ENCODE measurements at places on chromosomes 7 and 10.
A peak's percentile ranks its signal among the peaks of the same experiment; 100 is the strongest.

DNA sequence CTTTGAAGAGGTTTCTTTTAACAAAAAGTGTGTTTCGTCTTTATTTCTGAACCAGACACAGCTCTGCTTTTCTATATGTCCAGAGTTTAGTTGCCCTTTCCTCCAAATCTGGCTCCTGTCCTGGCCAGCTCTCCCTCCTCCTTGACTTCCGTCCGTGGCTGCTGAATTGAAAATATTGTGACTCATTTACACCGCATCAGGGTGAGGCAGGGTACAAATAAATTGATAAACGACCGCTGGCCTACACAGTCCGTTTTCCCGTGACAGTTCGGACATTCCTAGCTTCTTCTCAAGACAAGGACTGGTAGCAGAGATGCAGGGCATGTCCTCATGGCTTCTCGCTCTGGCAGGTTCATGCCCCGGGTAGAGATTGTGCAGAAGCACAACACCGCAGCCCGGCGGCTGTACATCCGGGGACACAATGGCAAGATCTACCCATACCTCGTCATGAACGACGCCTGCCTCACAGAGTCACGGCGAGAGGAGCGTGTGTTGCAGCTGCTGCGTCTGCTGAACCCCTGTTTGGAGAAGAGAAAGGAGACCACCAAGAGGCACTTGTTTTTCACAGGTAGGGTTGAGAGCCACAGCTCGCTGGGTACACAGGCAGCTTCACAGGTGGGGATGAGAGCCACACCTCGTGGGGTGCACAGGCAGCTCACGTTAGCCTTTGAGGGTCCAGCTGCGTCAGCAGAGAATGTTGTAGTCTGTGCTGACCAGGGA is 126.6 kb downstream of the TRRAP start:
- no peak for DNase-seq

DNA sequence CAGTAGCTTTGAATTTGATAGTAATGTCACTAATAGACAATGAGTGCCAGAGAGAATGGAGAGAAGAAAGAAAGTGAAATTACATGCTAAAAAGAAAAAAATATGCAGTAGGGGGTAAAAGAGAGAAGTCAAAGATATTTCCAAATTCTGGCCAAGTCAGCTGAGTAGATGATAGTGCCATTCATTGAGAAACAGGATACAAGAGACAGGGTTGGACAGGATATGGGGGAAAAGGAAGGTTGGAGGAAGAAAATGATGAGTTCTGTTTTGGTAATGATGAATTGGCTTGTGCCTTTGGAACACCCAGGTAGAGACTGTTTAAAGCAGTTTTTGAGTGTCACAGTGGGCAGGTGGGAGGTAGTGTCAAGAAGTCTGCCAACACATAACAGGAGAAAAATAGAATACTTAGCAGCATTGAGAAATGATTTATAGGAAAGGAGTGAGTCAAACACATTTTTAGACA is 78.3 kb downstream of the LRRC17 start:
- no peak for DNase-seq

GRCh38 chr7:157394246-157395191 is 57.7 kb downstream of the DNAJB6 start:
- no peak for DNase-seq

DNA sequence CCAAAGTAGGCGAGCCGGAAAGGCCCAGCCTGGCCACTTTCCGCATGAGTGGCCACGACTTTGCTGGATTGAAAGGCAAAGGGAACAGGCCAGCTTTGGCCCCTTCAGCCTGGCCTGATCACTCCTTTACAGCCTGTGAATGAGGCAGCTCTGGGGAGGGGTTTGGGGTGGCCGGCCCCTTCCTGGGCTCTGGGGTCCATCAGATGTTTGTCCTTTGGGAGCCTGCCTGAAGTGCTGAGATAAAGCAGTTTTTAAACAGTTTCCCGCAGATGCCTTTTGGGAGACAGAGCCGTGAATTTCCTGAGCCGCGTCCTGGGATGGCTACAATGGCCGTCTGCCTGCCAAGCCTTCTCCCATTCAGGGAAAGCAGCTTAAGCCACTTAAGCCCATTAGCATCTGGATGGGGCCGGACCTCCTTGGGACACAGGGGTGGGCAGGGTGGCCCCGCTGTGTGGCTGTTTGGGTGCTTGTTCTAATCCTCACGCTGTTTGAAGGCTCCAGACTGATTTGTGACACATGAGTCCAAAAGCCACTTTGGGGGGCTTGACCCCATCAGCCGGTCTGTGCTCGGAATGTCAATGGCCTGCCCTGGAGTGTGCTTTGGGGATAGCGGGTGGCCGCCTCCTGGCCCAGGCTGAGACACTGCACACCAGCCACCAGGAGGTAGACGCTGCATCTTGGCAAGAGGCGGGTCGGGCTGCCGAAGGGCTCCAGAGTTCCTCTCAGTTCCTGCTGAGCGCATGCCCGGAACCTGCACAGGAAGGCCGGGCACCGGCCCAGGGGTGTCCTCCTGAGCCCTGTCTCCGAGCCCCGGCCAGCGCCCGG is 38.9 kb downstream of the NKX6-2 start:
- peak; percentile 50 for DNase-seq

DNA sequence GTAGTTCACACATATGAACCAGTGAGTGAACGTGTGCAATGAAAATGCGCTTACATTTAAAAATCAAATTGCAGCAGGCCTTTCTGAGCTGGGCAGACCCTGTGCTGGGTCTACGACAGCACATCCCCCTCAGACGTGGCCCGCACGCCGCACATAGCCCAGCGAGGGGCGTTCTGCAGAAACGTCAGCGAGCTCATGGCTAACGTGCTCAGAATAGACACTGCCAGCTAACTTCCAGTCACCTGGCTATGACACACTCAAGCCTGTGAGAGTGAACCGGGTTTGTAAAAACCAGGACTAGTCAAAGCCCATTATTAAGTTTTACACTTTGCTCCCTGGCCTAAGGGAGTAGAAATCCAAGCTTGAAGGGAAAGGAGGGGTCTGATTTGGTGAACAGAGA is 108.1 kb upstream of the INSIG1 start:
- no peak for DNase-seq

DNA sequence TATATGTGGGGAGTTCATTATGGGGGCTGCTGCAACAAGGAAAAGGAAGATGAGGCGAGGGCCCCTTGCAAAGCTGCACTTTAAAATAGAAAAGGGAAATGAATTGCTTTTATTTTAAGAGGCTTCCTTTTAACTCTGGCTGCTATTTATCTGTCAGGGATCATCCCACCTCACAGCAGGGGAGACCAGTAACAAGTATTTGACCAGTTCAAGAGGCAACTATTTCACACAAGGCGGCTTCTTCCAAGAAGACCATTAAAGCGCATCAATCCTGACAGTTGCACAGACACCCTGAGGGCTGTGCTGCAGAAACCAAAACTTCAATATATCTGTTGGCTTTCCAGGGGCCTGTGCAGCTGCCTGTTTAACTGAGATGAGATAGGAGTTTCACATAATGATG is 1009.2 kb downstream of the SORCS3 start:
- peak; percentile 38 for DNase-seq

DNA sequence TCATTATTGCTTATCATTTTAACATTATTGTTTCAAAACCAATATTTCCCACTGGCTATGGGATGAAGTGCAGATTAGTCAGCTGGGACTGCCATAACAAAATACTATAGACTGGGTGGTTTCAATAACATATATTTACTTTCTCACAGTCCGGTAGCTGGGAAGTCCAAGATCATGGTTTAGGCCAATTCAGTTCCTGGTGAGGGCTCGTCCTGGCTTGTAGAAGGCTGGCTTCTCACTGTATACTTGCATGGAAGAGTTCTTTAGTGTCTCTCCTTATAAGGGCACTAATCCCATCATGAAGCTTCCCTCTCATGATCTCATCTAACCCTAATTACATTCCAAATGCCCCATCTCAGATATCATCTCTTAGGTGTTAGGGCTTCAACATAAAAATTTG is 101.3 kb downstream of the CHRM2 start:
- DNase-seq, result no peak

- DNase-seq, result no peak
Measured at GRCh38 chr7:5445981-5446594, 22.5 kb upstream of the TNRC18 start.

GRCh38 chr7:141436575-141437075 is 114.6 kb upstream of the AGK start:
- no peak for DNase-seq

- DNase-seq, result no peak
Measured at GRCh38 chr10:2471811-2472210, 595.5 kb upstream of the PFKP start.

DNA sequence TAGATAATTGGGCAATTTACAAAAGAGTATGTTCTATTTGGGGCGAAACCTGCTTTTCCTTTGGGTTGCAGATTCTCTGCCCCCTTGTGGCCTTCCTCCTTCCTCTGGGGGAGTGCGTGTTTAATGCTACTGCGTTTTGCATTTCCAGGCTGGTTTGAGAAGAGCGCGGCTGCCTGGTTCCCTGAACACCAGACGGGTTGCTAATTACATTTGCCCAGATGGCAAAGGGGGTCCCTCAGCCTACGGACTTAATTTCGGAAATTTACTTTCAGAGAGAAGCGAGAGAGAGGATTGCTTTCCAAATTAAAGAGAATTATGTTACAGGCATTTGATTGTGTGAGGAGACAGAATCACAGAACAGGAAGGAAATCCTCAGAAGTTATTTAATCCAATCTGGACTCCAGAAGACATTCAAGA is 91.9 kb upstream of the JAZF1 start:
- peak; percentile 87 for DNase-seq

DNA sequence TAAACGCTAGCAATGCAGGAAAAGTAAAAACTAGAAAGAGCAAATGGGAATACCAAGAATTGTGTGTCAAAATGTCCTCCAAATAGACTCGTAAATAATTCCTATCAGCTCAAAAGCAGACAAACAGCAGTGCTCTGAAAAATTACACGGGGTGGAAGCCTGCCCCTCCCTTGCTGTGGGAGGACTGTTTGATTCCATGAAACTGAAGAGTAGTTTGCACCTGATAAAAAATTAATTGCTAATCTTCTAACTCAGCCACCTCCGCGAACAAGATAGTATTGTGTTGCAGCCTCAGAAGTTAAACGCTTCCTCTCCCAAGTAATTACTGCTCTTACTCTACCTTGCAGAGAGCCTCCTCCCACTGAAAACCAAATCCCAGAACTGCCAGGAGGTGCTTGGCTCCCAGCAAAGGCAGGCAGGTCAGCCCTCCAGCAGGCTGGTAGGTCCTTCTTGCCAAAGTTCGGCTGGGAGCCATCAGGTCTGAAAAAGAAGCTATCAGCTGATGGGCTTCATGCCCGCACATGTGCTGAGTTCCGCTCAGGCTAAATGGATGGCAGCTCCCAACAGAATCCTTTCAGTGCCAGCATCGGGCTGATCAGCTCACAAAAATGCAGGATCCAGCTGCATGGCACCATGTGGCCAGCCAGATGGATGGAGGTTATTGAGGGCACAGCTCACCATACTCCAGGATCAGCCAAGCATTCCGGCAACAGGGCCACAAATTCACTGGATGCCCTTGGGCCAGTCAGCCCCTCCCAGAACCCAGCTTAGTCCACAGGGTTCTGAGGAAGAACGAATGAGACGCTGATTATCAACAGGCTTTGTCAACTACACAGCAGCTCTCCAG is 37.1 kb downstream of the MAD1L1 start:
- no peak for DNase-seq

GRCh38 chr10:74165530-74165901 is 14.5 kb downstream of the ADK start:
- DNase-seq, result no peak

GRCh38 chr7:149569025-149569725 is 71.6 kb upstream of the ZNF746 start:
- peak; percentile 7 for DNase-seq

DNA sequence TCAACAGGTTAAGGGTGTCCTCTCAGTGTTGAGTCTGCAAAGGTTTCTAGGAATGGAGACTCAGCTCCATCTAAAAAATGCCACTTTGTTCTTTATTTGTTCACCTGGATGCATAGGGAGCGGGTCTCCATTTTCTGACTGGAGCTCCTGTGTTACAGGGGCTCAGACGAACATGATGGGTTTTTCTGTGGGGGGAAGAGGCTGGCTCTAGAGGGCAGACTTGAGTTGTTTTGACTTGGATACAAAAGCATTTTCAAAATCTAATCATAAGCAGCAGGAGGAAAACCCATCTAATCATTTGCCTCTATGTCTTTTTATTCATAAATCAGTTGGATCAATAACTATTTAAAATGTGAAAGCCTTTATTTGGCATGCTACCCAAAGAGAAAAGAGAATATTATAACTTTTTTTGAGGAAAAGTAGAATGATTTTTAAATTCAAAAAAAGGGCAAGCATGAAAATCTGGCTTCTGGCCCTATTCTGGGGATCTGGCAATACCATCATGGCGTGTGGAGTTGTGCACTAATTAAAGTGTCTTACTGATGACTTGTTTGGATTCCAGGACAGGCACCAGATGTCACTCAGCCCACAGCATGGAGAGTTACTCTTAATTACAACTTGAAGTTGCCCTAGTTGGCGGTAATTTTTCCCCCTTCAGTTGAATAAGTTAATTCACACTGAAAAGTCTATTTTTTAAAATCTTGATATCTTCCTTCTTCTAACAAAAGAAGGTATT is 594.9 kb downstream of the REEP3 start:
- DNase-seq, result peak; percentile 75

- DNase-seq, result no peak
Measured at GRCh38 chr7:80335511-80336231, 176.2 kb downstream of the GNAT3 start.

- DNase-seq, result no peak
Measured at GRCh38 chr10:25097669-25098411, 77.0 kb upstream of the GPR158 start.

DNA sequence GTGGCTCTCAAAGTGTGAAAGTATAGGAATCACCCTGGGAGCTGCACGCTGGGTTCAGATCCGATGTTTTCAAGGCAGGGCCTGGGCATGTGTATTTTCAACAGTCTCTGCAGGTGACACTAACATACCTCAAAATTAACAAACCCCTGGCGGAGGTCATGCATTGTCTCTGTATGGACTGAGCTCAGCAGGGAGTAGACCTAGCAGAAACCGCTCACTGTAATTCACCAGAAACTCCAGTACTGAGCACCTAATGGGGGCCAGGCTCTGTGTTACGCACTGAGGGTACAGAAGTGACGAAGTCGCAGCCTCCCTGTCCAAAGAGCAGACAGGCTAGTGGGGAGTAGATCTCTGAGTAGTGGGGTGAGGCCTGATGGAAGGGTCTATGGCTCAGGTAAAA is 5.6 kb downstream of the STRA8 start:
- no peak for DNase-seq

GRCh38 chr10:27536437-27536836 is 32.3 kb downstream of the RAB18 start:
- DNase-seq, result no peak

DNA sequence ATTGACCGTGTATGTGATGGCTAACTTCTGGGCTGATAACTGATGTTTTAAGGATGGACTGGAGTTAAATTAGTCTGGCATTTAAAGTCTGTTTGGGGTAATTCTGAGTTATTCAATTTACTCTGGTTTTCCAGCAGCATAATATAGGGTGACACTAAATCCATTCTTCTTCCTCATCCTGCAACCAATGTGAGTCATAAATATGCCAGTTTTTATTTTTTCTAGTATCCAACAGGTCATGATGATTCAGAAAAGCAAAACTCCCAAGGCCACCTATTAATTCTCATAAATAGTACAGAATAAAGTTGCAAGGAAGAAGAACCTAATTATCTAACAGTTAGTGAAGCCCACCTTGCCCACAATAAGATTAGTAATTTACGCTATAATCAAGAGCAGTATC is 7.5 kb upstream of the EPHB6 start:
- no peak for DNase-seq
